ENCODE measurements at places on chromosomes 4 and X.
A peak's percentile ranks its signal among the peaks of the same experiment; 100 is the strongest.

DNA sequence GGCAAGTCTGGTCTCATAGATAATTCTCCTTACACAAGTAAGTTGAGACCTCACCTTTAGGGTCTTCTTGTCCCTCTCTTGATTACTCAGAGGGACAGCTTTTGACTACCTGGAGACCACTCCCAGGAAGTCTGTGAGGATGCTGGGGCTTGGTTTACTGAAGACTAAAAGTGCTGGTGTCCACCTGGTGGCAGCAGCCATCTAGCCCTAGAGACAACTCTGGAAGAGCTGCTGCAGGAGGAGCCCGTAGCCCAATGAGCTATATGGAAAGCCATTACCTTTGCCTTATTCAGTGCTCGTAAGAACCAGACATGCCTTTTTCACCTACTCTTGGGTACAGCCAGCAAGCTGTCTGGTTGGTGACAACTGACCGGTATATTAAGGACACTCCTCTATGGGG is 7.3 kb downstream of the FGFBP2 start:
- no peak for DNase-seq

- DNase-seq = no peak
Observed at GRCh38 chrX:17933856-17934255, 72.8 kb upstream of the RAI2 start.

GRCh38 chr4:139559687-139560086 is 3.7 kb upstream of the SETD7 start:
- DNase-seq = no peak

DNA sequence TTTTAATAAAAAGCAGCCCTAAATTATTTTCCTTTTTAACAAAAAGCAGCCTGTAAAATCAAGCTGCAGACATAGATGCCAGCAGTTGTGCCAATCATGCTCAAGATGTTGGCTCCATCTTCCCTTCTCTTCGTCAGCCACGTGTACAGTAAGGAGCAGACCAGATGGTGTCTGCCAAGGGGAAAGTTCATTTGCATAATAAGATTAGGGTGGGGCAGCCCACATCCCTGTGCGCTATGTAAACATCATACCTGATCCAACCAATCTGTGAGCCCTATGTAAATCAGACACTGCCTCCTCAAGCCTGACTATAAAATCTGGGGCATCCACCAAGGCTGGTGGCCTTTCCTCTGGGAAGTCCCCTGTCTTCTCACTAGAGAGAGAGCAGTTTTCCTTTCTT is 23.1 kb upstream of the C1GALT1C1 start:
- no peak for DNase-seq

DNA sequence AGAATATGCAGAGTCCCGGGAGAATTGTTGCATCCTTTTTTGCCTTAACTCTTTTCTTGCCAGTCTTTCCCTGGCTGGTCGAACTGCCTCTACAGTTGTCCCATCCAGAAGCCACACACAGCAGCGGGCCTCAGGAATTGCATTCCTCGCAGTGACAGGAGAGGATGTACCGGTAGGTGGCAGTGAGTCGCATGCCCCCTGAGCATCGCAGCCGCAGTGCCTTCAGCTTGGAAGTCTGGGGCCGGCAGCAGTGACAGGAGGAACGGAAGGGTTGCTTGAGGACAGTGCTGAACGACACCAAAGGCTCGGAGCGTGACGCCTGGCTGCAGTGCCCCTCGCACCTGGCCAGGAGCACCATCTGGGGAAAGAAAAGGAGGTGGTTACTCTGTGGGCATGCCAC is 23.5 kb downstream of the NDP start:
- DNase-seq = peak; percentile 50

- no peak for DNase-seq
Observed at GRCh38 chrX:19832191-19832965, 55.0 kb downstream of the SH3KBP1 start.

- DNase-seq = no peak
Observed at GRCh38 chrX:42093756-42094155, 170.4 kb upstream of the CASK start.

DNA sequence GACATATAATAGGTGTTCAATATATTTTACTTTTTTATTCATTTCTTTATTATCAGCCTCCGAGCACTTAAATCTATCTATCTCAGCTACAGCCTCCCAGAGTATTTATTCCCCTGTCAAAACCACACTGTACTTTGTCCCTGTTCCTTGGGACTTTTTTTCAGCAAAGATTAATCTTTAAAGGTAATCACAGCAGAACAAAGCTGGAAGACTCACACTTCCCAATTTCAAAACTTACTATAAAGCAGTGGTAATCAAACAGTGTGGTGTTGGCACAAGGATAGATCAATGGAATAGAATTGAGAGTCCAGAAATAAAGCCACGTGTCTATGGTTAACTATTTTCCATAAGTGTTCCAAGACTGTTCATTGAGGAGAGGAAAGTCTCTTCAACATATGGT is 59.7 kb downstream of the KLHL13 start:
- DNase-seq = no peak

DNA sequence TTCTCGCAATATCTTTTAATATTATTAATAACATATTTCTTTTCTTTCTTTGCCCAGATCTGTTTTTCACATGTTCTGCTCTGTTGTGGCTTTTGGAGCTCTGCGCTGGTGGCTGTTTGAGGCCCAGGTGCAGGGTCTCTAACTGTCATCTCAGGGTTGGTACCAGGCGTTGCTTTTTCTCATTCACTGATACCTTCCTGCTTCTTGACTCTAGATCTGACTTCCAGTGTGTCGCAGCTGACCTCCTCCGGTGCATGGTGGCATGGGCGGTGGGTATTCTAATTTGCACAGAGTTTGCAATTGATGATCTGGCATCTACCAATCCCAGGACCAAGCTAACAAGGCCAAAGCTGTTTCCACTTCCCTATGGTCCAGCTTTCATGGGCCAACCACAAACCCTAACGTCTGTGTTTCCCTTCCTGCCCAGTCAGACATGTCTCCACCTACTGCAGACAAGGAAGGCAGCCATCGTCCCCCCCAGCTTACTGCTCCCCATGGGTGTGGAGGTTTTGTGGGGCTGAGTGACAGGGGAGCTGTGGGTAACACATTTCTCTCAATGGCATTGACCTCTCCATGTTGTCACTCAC is 25.2 kb downstream of the LETM1 start:
- no peak for DNase-seq

GRCh38 chr4:7646384-7647061 is 211.8 kb upstream of the PSAPL1 start:
- DNase-seq = no peak

DNA sequence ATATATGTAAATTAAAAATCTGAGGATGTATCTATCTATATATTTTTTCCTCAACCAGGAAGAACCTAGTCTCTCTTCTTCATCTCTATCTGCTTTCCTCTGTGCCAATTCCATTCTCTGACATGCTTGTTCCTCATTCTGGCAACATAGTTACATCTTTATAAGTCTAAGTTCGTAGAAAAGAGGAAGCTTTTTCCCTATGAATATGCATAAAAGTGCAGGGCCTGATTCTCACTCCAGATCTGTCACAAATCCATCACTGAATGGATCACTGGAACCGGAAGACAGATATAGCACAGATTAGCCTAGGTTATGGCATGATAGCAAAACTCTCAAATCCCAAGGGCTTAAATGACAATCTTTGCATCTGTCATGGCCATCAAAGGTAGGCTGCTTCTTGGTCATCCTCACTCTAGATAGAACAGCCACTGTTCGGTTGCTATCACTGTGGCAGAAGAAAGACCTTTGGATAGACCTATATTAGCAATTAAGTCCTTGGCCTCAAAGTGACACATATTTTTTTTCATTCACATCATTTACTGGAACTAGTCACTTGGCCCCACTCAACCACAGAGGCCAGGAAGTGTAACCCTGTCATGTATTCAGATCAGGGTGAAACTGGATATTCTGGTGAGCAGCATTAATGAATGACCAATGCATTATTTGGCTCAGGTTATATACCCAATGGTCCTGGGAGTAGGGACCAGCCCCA is 22.2 kb downstream of the DTHD1 start:
- no peak for DNase-seq

DNA sequence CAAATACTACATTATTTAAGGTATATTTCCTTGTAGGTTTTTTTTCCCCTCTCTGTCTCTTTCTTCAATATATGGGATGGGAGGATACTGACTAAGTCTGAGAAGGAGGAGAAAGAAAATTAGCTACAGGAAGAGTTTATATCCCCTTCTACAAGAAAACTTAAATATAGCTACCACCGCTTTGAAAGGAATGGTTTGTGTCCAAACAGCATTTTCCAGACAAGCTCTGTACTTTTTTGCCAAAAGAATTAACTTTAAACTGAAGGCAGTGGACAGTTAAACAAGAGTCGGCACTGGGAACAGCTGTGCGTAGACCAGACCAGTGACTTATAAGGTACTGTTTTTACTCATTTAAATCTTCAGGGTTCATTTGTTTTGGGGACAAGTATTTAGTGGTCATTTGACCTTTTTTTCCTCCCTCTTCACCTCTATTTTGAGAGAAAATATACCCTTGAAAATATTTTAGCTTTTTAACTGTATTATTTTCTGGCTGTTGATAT is 303.7 kb downstream of the ARHGAP24 start:
- no peak for DNase-seq

GRCh38 chrX:103293118-103293517 is 16.6 kb upstream of the TCEAL5 start:
- no peak for DNase-seq

DNA sequence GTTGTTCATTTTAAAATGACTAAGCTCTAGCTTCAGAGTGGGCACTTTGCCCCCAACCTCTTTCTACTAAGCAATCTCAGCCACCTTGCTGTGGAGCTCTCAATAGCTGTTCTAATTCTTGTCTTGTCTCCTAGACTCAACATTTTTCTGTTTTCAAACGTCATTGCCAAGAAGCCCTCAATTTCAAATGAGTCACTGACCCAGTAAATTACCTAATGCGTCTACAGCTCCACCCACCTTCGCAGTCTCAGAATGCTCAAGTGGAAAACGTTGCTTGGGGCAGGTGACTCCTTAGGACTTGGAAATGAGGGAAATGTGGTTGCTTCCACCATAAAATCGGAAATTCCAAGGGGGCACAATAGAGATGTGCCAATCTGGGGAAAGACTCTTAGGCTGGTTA is 59.0 kb downstream of the ING2 start:
- DNase-seq = no peak

GRCh38 chrX:50941638-50942037 is 31.1 kb downstream of the BMP15 start:
- no peak for DNase-seq

GRCh38 chr4:4377191-4377590 is 9.7 kb upstream of the NSG1 start:
- DNase-seq = no peak

DNA sequence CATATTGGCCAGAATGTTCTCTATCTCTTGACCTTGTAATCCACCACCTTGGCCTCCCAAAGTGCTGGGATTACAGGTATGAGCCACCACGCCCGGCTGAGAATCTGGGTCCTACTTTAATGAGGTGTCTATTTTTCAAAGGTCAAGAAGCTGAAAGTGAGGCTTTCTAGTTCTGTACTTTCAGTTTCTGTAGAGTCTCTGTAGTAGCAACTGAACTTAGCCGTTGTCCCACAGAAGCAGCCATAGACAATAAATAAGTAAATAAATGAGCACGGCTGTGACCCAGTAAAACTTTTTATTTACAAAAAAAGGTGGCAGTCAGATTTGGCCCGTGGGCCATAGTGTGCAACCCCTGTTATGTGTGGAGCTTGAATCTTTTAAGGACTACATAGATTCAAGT is 92.0 kb downstream of the FNIP2 start:
- no peak for DNase-seq

DNA sequence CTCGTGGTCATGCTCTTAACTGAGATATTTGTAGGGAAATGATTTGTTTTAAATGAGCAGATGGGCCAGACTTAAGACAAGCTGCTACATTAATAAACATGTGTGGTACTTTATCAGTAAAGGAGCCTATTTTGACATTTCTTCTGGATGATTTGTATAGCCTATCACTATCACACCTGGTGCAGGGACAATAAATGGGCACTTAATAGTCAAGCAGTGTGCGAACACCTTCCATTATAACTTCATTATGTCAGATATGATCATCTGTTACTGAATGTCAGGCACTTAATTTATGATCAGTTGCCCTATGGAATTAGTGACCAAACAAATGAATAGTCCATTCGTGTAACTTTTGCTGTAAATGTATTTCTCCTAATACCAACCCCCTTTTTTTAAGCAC is 628.8 kb downstream of the ADGRL3 start:
- DNase-seq = no peak

DNA sequence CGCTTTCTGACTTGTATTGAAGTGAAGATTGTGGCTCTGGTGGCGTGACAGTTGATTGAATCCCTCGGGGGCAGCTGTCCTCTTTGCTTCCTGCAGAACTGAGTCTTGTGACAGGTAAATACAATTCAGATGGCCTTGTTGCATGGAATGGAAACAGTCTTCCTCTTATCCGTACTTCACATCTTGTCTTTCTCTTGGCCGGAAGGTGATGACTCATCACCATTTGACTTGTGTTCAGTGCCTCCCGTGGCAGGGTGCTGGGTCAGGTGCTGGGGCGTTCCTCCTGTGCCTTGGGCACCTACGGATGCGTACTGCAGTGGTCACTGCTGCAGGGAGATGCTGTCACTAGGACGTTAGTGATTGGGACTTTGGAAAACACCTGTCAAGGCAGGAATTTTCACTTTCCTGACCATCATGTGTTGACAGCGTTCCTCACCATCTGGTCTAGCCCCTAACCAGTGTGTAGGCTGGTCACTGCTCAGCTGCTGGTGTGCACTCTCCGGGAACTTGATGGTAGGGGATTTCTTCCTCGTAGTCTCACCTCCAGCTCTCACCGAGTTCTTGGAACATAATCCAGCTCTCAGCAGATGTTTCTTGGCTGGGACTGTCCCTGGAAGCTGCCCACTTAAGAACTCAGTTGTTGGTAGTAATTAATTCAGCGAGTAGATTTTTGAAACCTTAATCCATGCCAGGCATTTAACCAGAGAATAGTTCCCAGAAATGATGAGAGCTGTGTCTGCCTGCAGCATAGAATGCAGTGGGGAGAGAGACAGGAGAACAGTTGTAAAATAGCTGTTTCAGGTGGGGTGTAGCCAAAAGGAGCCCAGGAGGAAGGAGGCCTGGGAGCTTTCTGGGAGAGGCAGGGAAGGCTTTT is 7.2 kb downstream of the TBC1D14 start:
- DNase-seq = no peak

GRCh38 chrX:111503485-111503993 is 7.9 kb upstream of the SERTM2 start:
- DNase-seq = no peak

- DNase-seq = no peak
Observed at GRCh38 chr4:188005561-188005960, 10.0 kb downstream of the ZFP42 start.

DNA sequence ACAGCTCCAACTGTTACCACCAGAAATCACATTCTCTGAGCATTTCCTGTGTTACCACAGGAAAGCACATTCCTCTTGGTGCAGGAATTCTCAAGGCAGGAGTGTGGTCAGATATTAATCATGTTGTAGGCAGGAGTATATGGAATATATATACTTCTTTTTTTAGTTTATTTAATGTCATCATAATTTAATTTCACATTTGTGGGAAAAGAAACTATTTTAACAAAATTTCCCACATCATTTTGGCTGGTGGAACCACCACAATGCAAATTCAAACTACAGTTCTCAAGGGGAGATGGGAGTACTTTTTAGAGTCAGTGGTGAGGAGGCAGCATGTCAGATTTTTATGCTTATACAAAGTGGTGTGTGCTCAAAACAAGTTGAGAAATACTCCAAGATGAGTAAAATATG is 139.0 kb downstream of the ATP10D start:
- DNase-seq = no peak

Measured in NT2/D1 (cell line).